Psoas muscle (tissue), 8 donors: ENCODE measurements at places on chromosomes 2 and 18. TPM values are rescaled to one million over a fixed set of nuclear protein-coding genes. Genes with fewer than 3 reads are reported as not detected.

DNA sequence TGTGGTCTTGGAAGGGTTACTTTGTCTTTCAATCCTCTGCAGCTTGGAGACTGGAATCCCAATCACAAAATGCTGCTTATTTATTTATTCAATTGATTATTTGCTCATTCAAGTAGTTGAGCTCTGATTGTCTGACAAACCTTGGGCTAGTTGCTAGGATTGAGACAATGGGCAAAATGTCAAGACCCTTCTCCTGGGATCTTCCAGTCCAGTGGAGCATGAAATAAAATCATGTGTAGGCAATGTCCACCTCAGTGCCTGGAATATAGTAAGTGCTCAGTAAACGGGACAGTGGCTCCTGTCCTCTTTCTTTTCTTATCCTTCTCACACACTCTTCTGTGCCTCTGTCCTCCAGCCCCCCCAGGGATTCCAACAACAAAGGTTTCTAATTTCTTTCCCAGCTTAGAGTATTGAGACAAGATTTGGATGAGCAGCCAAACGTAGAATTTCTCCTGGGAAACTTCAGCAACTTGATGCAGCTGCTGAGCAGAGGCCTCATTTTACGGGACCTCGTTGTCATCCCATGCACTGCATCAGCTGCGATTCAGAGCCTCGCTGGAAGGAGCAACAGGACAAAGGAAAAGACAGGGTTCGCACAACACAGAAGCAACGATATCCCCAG lies 545.0 kb downstream of the SOX11 start:
- DNase-seq = no peak

The POTEC gene
- total RNA-seq = not detected

GRCh38 chr2:211766689-211767088 lies 771.9 kb downstream of the ERBB4 start:
- no peak for DNase-seq

The CNDP1 gene
- total RNA-seq = not detected

DNA sequence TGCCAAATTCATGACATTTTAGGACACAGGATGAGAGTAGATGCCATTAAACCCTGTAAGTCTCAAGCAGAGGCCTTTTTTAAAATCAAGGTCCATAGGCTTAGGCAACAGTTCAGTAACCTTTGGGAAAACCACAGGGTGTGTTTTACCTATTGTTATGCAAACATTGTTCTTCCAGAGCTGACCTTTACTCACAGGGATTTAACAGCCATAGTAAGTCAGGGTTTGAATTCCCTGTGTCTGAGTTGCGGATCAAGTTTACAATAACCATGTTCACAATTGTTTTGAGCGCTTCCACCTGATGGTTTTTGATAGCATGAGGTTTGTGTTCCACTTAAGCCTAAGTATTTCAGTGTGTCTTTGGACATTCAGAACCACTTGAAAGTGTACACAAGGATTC lies 160.1 kb upstream of the BOD1L2 start:
- DNase-seq = no peak

DNA sequence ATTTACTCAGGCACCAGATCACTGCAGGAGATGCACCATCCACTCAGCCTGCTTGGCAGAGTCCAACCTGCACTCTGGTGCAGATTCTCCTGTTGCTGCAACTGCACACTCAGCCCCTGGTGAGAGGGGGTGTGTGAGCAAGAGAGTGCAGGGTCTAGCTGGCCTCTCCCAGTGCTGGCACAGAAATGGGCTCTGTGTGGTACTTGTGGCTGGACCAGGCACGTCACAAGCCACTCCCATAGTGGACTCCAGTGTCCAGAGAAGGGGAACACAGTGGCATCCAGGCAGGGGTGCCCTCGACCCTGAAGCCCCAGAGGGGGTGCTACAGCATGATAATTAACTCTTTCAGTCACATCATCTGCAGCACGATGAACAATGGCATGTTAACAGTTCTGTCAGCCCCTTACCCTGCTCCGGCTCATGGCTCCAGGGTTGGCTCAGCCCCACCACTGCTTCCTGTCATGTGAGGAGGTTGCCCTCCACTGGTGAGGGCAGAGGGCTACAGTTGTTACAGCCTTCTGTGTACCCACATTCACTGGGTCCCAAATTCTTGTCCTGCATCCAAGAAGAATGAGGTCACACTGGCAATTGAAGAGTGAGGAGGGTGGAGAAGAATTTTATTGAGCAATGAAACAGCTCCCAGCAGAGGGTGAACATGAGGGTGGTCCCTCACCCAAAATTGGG lies 135.7 kb downstream of the EVA1A start:
- no peak for DNase-seq

- DNase-seq = no peak
These were observed 319.7 kb downstream of the SOX11 start for GRCh38 chr2:6011921-6012320.

- no peak for DNase-seq
These were observed 39.6 kb downstream of the TTC39C start for GRCh38 chr18:24054130-24054529.

The MALL gene
- 9.6 TPM for total RNA-seq

The MYO5B gene
- total RNA-seq = 0.44 TPM

The PROM2 gene
- total RNA-seq = 0.82 TPM

The FOSL2 gene
- total RNA-seq = 52.2 TPM

The GNAL gene
- total RNA-seq = 2.9 TPM

DNA sequence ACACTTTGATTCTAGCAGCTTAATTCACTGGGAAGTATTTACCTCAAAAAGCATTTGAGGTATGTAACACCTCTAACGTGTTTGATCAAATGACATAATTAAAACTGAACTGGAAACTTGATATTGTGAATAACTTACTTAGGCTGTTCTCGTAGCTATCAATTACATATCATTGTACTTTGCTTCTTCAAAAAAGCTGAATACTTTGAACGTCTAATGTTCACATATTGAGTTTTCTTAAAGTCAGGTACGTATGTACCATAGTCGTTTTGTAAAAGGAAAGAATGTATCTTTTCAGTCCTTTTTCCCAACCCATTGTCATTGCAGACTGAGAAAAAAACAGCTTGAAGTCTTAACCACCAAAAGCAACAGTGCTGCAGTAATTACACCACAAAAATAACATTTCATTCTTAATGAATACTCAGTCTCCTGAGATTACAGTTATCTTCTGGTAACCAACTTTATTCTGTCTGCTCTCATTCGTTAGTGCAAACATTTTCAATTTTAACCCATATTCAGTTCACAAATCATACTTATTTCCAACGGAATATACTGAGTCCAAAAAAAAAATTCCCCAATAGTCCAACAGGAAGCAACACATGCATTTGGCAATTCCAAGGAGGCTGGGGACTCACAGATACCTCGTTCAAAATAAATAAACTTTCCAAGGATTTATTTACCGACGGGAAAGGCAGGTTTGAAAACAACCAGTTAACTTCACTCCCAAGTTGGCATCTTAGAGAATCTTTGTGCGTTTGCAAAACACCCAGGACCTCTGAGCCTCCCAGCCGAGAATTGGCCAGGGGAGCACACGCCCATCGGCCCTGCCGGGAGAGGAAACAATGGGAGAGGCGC lies 1.1 kb downstream of the CHN1 start:
- DNase-seq = no peak

The FSHR gene
- not detected for total RNA-seq

The PRKAG3 gene
- total RNA-seq = 22.0 TPM

- DNase-seq = no peak
These were observed 303.4 kb downstream of the TCF4 start for GRCh38 chr18:55284614-55285013.

The CCDC85A gene
- total RNA-seq = 5.6 TPM

- DNase-seq = no peak
These were observed 62.1 kb downstream of the LRRTM1 start for GRCh38 chr2:80242355-80242910.

The CIB4 gene
- total RNA-seq = not detected

- no peak for DNase-seq
These were observed 3.0 kb downstream of the PDE11A start for GRCh38 chr2:178069551-178069950.

DNA sequence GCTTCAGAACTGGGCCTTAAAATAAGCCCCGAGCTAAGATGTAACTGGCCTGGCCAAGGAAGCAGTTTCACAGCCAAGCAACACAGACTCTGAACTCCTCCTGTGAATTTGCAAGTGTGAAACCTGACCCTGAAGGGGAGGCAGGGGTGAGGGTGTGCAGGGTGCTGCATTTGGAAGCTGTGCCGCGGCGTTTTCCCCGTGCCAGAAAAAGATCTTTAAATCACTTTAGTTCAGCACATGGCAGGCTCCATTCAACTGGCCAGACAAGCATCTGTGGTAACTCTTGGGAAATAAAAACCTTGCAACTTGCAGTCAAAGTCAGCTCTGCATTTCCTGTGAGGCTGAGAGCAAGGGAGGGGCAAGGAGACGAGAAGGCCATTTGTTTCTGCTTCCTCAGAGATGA lies 209.3 kb upstream of the SOX11 start:
- DNase-seq = no peak

GRCh38 chr2:15498554-15498953 lies 62.6 kb downstream of the NBAS start:
- no peak for DNase-seq

GRCh38 chr2:8382485-8382884 lies 299.4 kb upstream of the ID2 start:
- no peak for DNase-seq

The C2orf80 gene
- not detected for total RNA-seq

The SCN7A gene
- total RNA-seq = 4.9 TPM

The ITPRIPL1 gene
- total RNA-seq = 1.2 TPM

The HRH4 gene
- total RNA-seq = 0.21 TPM

The ARHGEF4 gene
- total RNA-seq = 2.6 TPM

The VWC2L gene
- total RNA-seq = not detected

- no peak for DNase-seq
These were observed 60.9 kb upstream of the TFCP2L1 start for GRCh38 chr2:121345887-121346286.

DNA sequence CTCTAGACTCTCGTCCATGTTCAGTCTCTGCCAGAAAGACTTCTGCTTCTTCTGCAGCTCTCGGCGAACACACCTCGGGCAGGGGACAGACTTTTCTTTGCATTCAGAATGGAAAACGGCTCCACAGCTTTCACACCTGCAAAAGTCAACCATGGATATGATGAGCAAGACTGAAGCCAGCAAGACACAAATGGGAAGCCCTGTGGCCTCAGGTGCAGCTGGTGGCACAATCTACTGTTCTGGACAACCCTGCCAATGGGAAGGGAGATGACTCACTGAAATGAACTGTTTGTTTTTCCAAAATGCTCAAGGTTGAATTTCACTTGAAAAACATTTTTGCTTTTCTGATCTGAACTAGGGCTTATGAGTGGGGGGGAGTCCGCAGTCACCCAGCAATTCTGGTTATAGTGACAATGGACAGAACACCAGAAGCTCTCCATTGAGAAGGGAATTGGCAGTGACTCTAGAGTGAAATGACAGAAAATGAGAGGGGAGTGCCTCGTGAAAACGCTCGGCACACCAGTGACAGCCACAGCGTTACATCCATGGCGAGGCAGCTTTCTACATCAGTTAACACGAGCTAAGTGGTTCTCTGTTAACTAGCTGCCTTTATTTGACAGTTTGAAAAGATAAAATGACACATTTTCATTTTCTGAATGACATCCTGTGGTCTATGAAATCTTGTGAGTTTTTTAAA lies 58.8 kb upstream of the FZD5 start:
- DNase-seq = no peak

- no peak for DNase-seq
These were observed 404.4 kb upstream of the SOX11 start for GRCh38 chr2:5287558-5288334.

GRCh38 chr2:60796573-60797509 lies 40.8 kb downstream of the PAPOLG start:
- no peak for DNase-seq

DNA sequence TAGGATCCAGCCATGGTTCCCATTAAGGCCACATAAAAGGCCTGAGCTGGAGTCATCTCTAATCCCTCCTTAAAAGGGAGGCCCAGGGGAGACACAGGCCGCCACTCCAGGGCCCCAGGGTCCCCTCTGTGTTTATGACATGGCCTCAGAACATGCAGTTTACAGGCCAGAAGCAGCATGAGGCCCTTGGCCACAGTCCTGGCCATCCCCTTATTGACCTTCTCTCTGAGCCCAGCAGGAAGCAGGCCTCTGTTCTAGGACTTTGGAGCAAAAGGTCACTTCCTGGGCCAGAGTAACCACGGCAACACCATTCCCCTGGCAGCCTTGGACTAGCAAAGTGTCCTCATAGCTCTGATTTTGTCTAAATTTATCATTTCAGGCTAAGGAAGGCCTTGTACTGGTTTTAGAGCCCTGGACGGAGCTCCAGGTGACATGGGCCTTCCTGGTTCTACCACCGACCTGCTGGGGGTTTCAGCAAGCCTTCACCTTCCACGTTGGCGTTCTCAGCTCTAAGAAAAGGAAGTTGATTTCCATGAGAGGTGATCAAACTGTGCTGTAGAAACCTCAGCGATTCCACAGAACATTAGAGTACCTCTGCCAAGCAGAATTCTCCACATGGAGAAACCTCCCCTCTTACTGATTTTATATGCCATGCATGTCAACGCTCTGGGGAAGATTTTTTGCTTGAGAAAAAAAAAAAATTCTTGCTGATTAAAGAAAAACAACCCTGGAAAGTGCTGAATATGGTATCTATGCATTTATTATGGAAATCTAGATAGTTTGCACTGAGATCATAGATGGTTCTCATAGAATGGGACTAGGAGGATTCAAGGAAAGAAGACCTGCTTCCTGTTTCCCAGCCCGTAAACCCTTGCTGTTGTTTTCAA lies 53.7 kb downstream of the HS1BP3 start:
- peak; percentile 92 for DNase-seq

The KCNK3 gene
- total RNA-seq = 0.15 TPM

GRCh38 chr2:159155320-159155719 lies 131.2 kb downstream of the WDSUB1 start:
- no peak for DNase-seq
